Stimulated activated CD8-positive, alpha-beta memory T cell treated with anti-CD3 and anti-CD28 coated beads, Interleukin-7, amount 100 ng/mL, for 1 hour (primary cell): ENCODE measurements at places on chromosomes 12 and 14.

DNA sequence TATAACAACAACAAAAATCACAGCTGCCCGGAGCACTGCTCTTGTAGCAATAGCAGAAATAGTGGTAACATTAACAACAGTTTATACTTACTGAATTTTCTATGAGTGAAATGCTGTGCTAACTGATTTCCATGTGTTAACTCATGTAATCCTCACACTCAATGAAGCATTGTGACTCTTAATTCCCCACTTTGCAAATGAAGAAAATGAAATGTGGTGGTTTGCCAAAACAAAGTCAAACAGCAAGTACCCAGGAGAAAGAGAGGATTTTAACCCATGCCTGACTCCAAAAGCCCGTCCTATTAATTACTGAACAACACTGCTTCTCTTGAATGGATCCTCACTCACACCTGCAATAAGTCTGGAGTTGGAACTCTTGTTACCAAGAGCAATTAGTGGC lies 123.5 kb downstream of the MED13L start:
- no peak for DNase-seq

DNA sequence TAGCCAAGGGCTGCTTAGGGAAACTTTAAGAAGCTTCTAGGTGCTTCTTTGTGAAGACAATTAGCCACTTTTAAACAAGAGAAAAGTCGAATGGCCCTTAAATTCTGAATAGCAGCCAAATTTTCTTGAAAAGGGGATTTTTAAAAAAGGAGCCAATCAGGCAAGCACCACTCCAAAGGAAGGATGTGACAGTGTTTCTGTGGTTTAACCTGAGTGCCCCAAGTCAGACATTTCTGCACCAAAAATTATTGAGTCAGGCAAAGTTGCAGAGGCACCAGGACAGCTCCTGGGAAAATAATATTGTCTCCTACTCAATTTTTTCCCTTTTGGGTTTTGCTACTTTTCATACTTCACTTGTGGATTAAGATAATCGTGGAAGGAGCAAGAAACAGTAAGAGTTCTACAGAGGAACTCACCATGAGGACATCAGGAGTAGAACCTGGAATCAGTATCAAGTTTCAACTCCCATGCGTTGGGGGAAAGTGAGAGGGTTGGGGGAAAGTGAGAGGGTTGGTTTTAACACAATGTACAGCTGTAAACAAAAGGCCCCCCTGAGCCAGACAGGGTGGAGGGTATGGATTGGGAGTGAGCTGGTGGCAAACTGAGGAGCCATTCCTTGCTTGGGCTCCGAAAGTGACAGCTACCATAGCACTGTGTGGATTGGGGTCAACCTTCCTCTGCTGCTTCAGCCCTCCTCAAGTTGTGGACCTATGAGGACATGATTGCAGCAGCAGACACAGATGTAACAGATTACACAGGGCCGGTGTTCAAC lies 90.8 kb downstream of the SLC38A1 start:
- DNase-seq = no peak

GRCh38 chr14:35821564-35822411 lies 4.3 kb upstream of the BRMS1L start:
- no peak for DNase-seq

DNA sequence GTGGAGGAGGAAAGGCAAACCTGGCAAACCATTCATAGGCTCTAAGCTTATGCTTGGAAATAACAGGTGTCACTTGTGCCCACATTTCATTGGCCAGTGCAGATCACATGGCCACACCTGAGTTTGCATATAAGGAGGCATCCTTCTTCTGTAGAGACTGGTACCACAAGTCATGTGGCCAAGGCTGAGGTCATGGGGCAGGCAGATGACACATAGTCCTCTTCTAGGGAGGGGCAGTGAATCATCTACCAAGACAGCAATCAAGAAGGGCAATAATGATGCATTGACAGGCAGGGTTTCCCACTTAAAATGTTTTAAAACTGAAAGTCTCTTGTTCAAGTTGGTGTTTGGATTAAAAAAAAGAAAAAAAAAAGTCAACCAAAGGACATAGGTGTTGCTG lies 77.3 kb downstream of the DAAM1 start:
- DNase-seq = no peak

DNA sequence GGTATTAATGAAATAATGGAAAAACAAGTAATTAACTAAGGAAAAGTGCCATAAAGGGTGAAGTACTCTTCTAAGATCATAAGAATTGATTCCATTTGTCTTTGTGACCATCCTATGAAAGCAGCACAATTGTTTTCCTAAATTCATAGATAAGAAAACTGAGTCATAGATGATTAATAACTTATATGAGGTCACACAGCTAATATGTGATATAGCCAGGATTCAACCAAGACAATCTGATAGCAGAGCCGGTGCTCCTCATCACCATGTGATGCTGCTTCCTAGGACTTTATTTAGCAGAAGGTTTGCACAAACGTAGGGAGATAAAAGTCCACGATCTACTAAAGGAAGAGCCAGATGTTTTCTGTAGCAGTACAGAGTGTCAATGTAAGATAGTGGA lies 181.5 kb upstream of the SYT1 start:
- no peak for DNase-seq

DNA sequence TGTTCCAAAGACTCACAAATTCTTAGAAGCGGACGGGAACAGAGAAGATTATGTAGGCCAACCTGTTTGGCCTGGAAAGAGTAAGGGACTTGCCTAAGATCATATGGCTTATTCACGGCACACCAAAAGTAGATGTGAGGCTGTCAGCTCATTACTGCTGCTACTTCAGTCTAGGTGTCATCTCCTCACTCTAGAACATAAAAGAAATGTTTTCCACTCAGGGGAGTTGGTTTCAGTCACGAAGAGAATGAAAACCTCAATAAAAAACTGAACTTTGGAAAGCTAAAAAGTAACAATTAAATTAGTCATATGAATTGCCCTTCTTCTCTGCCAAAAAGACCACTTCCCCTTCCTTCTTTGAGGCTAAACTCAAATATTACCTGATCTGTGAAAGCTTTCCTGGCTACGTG lies 658 bp upstream of the CEP128 start:
- DNase-seq = no peak

DNA sequence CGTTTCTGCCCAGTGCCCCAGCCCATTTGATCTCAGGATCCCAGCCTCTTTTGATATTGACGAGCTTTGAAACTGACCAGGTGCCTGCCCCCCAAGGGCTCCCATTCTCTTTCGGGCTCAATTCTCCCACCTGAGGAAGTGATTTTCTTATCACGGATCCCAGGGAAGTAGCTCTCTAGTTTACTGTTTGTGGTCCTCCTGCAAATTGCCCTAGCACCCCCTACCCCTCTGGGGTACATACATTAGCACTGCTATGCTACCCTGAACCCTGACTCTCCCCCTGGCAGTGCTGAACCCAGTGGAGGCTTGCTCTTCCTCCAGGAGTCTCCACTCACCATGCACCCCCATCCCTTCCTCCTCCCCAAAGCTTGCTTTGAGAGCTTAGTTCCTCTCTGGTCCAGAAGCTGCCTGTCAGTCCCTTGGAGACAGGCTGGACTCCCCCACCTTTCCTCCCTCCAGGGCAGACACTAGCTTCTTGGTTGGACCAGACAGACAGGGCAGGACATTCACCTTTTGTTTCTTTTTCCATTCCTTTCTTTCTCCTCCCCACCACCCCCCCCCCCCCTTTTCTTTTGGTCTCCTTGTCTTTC lies 4.4 kb upstream of the TBX3 start:
- no peak for DNase-seq

GRCh38 chr12:26821212-26821701 lies 11.7 kb downstream of the ITPR2 start:
- no peak for DNase-seq
